Activated T-helper 9 cell treated with anti-CD3 and anti-CD28 coated beads, Interleukin-2, amount 50 U/mL, for 16 hours (primary cell): ENCODE measurements at places on chromosomes 4 and X.

DNA sequence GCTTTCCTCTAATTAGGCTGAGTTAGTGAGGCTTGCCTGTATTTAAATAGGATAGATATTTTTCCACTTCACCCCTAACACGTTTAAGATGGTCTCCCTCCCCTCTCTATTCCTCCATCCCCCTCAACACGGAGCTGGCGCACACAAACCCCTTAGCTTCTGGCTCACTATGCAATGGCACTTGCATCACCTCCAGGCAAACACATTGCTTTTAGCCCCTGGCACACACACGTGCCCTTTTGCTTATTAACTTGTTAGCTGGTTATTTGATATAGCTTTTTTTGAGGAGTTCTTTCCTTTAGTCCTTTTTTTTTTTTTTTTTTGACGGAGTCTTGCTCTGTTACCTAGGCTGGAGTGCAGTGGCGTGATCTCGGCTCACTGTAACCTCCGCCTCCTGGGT is 94.3 kb downstream of the HDAC8 start:
- no peak for DNase-seq

DNA sequence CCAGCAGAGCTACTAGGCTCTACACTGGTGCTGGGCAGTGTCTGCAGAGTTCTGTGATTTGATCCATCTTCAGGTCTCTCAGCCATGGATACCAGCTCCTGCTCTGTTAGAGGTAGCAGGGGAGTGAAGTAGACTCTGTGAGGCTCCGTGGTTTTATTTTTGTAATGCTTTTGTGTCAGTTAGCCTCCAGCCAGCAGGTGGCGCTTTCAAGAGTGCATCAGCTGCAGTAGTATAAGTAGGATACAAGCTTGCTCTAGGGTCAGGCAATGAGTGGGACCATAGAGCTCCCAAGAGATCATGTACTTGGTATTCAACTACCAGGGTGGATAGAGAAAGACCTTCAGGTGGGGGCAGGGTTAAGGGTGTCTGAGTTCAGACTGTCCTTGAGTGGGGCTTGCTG is 362.5 kb upstream of the TRAM1L1 start:
- DNase-seq: no peak

DNA sequence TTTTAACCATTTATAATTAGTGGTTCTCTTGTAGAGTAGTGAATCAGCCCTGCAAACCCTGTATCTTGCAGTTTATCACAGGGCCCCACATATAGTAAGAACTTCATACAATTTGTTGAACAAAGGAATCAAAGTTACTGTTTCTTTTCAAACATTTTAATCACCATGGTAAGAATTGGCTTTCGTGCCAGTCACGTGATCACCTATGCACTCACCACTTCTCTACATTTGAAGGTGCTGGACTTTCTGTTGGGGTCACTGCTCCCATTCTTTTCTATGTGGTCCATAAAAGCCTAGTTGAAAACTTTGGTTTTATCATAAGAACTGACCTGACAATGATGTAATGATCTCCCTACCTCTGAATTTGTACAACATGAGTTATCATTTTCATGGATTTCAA is 426.4 kb upstream of the CPEB2 start:
- DNase-seq: no peak

GRCh38 chr4:74758551-74759145 is 35.7 kb downstream of the BTC start:
- DNase-seq: no peak

DNA sequence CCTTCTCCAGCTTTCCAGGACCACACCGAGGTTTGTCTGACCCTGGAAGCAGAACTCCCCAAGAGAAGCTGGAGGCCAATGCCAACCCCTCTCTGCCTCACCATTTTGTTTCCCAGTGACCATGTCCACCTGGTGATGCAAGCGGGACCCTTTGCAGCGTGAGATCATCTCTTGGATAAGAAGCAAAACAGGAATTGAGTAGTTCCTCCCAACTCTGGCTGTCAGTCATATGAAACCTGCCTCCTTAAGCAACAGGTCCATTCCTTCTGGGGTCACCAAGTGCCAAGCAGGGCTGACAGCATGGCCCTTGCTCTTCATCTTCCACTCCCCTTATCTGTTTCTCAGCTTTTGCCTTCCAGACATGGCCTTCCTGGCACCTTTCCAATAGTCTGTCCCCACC is 41.3 kb upstream of the MTM1 start:
- DNase-seq: no peak

- DNase-seq: no peak
Observed at GRCh38 chr4:75860606-75861005, 41.6 kb downstream of the PPEF2 start.

GRCh38 chrX:21479695-21480270 is 105.6 kb downstream of the CNKSR2 start:
- DNase-seq: no peak
